ENCODE measurements at places on chromosomes 6 and 20. TPM values are rescaled to one million over a fixed set of nuclear protein-coding genes. Genes with fewer than 3 reads are reported as not detected.

EYA2 gene
- total RNA-seq: 6.1 TPM

MARCKS gene
- 63.2 TPM for total RNA-seq

SRMS gene
- total RNA-seq: 0.37 TPM

TMC2 gene
- not detected for total RNA-seq

MYH7B gene
- 0.23 TPM for total RNA-seq

TRIM31 gene
- total RNA-seq: not detected

PHACTR1 gene
- total RNA-seq: 3.3 TPM

HSF2 gene
- total RNA-seq: 21.3 TPM

UFL1 gene
- 22.5 TPM for total RNA-seq

GRCh38 chr6:17612048-17612447, 11.9 kb downstream of the FAM8A1 start:
- no peak for DNase-seq

DNA sequence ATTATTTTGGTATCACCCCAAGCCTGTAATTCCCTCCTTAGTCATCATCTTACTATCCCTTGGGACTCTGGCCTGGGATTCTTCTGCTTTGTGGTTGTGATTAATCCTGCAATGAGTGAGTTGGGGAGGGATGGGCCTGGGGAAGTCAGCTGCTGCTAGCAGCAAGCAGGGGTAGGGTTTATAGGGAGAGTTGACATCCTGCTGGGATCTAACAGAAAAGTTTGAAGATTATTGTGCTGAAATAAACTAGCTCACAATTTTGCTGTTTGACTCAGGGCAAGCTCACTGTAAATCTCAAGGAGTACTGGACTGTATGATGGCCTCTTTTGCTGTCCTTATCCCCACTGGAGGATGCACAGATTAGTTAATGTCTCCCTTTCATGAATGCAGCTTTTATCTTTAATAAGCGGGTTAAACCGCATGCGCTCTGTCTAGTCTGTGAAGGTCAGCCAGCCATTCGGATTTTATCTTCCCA, 83.4 kb downstream of the JARID2 start:
- no peak for DNase-seq

DNA sequence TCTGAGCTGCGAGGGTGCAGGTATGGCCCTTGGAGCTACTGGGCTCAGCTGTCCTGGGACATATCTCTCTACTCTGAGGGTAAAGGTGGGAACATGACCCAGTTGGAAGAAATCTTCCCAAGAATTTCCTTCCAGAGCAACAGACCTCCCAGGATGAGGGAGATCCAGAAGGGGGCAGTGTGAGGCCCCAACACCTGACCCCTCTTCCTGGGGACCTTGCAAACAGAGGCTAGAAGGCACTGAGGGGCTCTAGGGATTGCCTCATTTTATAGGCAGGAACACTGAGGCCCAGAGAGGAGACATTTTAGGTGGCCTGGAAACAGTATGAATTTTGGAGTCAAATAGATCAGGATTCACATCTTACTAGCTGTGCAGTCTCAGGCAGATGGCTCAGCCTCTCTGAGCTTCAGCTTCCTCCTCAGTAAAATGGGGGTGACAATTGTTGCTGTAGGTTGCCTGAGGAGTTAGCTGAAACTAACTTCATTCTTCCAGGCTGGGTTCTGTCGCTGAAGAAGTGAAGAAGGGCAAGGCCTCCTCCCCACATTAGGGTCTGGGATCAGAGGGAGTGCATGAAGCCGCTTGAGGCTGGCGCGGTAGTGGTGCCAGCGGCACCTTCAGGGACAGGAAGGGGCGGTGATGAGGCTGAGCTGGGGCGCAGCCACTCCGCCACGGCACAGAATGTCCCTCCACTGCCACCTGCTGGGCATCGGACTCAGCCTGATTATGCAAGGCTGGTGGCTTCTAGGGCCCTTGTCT, 11.4 kb downstream of the KCNK17 start:
- peak; percentile 59 for DNase-seq

DNA sequence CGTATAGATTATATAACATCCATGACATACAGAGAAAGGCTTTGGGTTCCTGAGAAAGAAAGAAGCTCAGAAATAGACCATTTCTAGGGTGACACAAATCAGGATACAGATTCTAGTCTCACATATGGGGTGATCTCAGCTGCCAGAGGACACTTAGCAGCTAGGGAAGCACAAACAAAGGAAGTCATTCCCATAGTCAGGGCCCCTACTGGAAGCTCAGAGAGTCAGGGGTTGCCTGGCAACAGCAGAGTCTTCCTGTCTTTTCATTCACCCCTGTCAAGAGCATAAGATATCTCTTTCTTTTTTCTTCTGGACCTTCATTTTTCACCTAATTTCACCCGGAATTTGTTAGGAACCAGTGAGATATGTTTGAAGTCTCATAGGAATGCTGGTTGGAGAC, 81.9 kb upstream of the IYD start:
- no peak for DNase-seq

- DNase-seq: no peak
These were observed 18.6 kb upstream of the ELOVL2 start for GRCh38 chr6:11062715-11063114.

DNA sequence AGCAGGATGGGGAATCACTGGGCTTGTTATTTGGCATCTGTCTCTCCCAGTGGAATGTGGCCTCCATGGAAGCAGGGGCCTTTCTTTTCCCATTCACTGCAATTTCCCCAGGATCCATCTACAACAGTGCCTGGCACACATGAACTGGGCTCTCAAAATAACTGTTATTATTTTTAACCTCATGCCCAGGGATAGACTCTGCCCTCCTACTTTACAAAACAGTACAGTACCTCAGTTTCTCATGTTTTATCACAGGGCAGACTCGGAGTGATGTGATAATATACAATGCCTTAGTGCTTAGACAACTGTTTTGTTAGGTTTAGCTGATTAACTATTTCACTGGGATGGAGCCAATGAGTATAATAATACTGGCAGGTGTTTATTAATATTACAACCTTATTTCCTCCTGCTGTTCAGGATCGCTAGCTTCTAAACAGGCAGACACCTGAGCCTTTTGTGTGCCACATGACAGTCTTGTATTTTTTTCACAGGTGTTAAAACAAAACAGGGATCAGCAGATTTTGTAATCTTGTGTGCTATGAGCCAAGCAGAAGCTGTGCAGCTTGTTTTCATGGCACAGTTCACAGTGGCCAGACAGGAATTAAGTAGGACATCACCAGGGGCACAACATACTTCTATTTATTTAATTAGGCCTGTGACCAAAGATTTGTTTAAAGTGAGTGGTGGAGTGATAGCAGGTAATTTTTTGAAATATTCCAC, 157.7 kb upstream of the EYA4 start:
- DNase-seq: no peak

GRCh38 chr6:84588697-84589080, 175.7 kb downstream of the TBX18 start:
- no peak for DNase-seq

GRCh38 chr6:33095681-33096080, 19.9 kb downstream of the HLA-DPB1 start:
- peak; percentile 52 for DNase-seq

- no peak for DNase-seq
These were observed 11.2 kb downstream of the TFAP2D start for GRCh38 chr6:50724381-50725124.

- no peak for DNase-seq
These were observed 200.5 kb upstream of the POU3F2 start for GRCh38 chr6:98633886-98634285.

DNA sequence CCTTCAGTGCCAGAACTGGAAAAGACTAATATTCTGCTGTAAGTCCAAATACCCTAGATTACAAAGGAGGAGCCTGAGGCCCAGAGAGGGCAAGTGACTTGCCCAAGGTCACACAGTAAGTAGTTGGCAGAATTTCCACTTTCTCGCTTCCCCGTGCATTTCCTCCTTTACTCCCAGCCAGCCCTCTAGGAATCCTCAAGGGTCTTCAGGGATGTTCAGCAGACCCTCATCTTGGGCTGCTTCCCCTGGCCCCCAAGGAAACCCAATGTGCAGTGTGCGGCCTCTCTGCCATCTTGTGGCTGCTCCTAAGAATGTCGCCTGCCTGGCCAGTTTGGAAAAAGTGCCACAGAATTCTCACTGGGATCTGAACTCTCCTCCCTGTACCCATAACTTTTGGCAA, 217.7 kb upstream of the LRFN2 start:
- no peak for DNase-seq

GRCh38 chr6:81166770-81167169, 585.7 kb downstream of the TENT5A start:
- DNase-seq: no peak

DNA sequence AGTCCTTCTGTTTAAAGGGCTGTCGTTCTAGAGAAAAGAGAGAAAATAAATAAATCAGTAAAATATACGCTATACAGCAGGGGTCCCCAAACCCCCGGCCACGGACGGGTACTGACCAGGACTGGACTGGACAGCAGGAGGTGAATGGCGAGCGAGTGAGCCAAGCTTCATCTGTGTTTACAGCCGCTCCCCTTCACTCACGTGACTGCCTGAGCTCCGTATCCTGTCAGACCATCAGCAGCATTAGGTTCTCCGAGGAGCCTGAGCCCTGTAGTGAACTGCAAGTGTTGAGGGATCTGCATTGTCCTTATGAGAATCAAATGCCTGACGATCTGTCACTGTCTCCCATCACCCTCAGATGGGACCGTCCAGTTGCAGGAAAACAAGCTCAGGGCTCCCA, 76.5 kb downstream of the ZNF217 start:
- peak; percentile 75 for DNase-seq

GRCh38 chr6:36701401-36701991, 3.9 kb downstream of the RAB44 start:
- peak; percentile 61 for DNase-seq

DNA sequence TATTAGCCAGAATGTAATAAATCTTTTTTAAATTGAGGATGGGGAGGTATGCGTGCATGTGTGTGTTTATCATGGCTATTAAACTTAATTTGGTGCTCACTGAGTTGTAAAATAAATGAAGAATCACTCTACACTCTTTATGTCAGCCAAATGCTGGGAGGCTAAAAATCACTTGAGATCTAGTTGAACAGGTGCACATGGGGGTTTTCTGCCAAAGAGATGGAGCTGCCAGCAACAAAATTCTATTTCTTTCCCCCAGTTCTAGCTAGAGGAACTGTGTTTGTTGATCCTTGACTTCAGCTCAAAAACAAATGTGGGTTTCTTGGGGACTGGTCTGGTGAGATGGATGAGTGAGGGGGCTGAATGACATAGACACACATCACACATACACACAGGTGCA, 183.3 kb upstream of the BTBD3 start:
- DNase-seq: no peak

DNA sequence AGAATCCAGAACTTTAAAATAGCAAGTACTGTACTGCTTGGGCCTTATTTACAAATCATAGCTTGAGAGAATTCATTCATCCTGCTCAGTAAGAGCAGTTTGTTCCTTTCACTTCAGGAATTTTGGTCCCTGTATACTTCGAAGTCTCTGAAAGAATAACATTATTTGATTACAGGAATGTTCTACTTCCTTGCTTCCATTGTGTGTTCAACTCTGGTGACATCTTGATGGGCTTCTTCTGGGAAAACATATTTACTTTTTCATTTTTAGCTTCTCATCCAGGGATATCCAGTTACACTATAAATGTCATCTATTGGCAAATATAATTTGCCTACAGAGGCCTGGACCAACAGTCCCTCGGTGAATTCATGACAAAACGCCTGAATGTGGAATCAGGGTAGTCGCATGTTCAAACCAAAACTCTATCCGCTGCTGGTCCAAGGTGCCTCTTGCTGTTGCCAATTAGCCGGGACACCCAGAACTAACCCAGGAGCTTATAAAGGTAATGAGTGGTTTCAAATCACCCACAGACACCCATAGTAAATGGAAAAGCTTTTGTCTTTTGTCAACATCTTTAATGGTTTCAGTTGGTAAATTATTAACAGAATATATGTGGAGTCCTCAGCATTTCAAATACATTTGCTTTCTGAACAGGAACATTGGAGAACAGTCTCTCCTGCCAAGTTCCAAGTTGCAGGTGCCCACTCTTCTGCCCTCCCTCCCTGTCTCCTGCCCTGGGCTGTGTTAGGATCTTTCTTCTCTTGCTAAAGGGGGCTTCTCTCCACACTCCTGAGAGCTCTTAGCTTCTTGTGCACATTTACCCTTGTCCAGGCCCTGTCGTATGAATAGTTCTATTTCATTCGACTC, 162.5 kb upstream of the CITED2 start:
- no peak for DNase-seq

DNA sequence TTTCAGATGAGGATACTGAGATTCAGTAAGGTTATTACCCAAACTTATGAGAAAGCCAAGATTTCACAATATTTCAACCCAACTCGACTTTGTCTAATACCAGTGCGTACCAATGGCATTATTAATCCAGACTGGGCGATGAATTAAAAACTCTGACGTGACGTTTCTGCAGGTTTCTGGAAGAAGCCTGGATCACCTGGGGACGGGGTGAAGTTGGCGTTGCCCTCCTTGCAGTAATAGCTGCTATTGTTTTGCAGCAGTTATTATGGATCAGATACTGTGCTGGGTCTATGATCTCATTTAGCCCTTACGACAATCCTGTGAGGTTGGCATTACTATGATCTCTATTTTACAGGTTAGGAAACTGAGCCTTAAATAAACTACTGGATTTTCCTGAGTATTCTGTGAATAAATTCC, 569 bp upstream of the CDC5L start:
- DNase-seq: no peak

DNA sequence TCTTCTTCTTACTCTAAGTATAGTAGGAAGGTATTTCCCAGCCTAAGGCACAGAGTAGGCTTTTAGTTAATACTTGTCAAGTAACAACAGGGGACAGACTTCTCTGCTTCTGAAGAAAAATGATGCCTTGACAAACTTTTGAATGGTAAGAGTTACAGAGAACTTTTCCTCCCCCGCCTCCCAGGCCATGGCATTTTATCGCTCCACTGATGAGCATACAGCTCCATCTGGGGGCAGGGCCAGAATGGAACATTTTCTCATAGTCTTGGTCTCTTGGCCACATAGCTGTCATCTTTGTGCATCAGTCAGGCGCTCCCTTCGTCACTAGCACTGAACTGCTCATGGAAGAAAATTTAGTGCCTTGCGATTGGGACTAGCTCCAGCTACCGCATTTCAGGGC, 1066.8 kb upstream of the CITED2 start:
- peak; percentile 41 for DNase-seq

GRCh38 chr20:37511610-37512275, 9.3 kb upstream of the NNAT start:
- no peak for DNase-seq

DNA sequence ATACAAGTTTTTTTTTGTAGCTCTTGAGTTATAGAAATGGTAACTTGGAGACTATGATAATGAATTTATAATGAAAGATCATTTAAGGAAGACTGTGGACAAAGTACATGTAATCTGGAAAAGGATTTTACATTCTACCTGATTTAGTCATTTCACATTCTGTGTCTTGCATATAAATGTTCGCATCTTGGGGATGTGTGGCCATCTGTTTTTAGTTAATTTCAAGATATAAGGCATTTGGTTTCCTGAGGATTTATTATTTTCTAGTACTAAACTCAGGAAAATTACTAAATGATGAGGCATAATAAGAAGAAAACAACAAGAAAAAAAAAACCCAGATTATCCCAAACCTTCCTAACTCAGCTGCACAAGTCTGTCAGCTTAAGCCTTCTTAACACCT, 112.7 kb upstream of the PRL start:
- no peak for DNase-seq

Measured in lower leg skin (tissue), 4 donors.